GDM1 (cell line): ENCODE measurements at places on chromosomes 5 and 9.

- no peak for DNase-seq
Measured at GRCh38 chr9:35845824-35846771, 17.1 kb downstream of the TMEM8B start.

- DNase-seq = peak; percentile 25
Measured at GRCh38 chr9:650362-650761, 191.1 kb upstream of the DMRT1 start.

DNA sequence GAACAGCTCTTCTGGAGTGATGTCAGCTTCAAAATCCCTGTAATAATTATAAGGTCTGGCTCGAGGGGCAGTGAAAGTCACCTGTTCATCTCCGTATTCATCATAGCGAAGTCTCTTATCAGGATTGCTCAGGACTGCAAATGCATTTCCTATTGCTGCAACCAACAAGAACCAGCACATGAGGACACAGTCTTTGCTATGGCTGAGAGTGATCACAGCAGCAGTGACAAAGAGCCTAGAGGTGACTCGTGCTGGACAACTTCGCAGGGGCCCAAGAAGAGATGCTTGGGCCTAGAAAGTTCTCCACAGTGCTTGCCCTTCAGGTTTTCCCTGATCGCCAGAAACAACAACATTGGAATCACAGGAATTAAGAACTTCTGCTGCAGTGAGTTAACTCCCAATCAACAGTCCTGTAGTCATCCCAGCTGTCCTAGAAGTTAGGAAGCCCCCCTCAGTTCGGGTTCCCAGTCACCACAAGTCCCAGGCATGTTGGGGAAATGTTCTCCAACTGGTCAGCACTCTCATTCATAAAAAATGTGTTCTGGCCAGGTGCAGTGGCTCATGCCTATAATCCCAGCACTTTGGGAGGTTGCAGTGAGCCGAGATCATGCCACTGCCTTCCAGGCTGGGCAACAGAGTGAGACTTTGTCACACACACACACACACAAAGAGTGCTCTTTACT lies 13.0 kb downstream of the DNAJC18 start:
- DNase-seq = no peak

DNA sequence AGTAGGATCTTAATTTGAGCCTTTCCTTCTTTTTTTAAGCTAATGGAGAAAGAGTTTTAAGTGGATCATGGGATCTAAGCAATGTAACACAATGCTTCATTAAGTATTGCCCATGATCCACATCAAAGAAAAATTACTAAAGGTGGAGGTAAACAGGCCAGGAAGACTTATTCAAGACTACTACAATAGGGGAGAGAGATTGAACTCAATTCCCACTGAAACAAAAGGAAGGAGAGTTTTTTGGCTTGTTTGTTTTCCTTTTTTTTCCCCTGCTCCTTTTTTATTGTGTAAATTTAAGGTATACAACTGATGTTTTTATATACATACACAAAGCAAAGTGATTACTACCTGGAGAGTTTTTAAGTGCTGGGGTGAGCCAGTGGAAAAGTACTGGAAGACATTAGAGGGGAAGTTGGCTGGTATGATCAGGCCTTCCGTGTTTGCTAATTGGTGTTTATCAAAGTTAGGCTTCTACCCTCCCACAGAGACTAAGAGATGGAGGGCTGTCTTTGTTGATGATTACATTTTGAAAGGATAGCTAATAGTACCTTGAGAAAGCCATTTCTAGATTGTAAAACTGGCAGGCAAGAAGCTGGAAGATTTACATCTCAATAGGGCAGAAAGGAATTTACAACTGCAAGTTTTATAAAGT lies 262.7 kb downstream of the CHSY3 start:
- no peak for DNase-seq

GRCh38 chr9:131307974-131308373 lies 18.5 kb downstream of the PLPP7 start:
- DNase-seq = no peak

GRCh38 chr5:125530833-125531615 lies 784.6 kb upstream of the ZNF608 start:
- no peak for DNase-seq

DNA sequence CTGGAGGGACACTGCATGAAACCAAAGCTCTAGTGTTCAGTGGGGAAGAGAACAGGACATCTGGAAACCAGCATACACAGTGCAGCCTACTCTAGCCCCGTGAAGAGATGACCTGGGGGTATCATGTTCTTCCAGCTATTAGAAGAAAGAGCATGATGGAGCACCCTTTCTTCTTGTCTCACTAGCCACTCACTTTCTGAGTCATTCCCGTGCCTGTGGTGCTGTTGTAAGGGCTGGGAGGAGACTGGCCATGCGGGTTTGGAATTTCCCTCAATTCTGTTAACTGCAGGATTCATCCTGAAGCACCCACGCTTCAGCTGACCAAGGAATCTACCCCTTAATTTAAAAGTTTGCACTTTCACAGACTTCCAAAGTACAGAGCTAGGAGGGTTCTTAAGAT lies 137.0 kb downstream of the COL23A1 start:
- DNase-seq = no peak

GRCh38 chr5:8598996-8599395 lies 730.0 kb downstream of the MTRR start:
- no peak for DNase-seq

GRCh38 chr5:32646061-32646969 lies 61.0 kb downstream of the SUB1 start:
- DNase-seq = no peak

- DNase-seq = no peak
Measured at GRCh38 chr5:647727-648126, 35.6 kb downstream of the CEP72 start.

DNA sequence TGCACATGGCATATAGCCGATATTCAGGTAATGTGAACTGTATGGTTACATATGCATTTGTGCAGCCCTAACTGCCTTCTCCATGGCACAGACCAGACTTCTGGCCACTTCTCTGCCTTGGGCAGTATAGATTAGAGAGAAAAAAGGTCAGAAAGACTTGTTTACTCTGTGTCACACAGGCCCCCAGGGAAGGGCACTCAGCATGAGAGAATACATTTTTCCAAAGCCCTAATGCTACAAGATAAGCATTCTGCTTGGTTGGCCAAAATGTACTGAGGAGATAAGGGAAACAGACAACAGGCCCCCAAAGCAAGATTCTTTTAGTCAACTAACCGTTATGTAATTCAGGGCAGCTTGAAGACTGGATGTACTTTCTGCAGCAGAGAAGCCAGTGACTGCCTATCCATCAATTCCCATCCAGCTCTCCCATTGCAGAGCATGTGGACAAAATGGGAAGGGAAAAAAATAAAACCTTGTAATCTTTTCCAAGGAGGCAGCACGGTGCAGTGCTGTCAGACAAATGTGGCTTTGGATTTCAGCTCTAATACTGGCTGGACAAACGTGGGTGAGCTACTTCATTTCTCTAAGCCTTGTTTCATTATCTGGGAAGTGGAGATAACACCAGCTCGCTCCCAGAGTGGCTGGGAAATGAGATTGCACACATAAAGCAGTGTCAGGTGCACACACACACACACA lies 205.9 kb downstream of the NSG2 start:
- DNase-seq = no peak

DNA sequence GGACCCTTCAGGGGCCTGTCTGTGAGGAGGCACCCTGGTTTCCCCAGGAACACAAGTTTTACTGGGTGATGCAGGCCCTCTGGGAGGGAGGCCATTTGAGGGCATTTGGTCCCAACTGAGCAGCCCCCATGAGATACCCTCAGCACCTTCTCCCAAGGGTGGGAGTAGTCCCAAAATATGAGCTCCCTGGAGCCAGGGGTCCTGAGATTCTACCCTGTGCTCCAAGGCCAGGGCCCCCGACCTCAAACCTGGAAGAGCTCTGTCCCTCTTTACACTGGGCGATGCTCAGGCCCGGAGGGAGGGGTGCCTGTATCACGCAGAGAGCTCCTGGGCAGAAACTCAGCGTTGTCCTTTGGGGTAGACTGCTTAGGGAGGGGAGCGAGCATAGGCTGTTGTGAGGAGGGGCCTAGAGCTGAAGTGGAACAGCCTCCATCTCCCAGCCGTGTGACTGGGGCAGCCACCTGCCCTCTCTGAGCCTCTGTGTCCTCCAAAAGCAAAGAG lies 64.0 kb upstream of the SYNPO start:
- DNase-seq = no peak

DNA sequence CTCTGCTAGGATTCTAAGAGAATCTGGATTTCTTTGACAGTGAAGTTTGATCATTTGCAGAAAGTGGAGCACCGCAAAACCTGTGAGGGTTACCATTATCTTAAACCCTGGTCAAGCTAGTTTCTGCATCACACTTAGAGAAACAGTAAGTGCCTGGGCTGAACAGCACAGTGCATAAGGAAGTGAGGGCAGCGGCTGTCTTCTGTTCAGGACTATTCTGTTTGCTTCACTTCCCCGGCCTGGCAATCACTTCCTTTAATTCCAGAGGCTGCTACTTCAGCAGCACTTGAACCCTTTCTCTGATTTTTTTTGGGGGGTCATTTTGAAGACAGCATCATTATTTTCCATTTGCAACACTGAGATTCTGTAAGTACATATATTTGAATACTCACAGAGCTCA lies 32.0 kb downstream of the SEMA6A start:
- DNase-seq = no peak

- DNase-seq = peak; percentile 34
Measured at GRCh38 chr9:76667521-76667957, 96.7 kb upstream of the PCA3 start.

DNA sequence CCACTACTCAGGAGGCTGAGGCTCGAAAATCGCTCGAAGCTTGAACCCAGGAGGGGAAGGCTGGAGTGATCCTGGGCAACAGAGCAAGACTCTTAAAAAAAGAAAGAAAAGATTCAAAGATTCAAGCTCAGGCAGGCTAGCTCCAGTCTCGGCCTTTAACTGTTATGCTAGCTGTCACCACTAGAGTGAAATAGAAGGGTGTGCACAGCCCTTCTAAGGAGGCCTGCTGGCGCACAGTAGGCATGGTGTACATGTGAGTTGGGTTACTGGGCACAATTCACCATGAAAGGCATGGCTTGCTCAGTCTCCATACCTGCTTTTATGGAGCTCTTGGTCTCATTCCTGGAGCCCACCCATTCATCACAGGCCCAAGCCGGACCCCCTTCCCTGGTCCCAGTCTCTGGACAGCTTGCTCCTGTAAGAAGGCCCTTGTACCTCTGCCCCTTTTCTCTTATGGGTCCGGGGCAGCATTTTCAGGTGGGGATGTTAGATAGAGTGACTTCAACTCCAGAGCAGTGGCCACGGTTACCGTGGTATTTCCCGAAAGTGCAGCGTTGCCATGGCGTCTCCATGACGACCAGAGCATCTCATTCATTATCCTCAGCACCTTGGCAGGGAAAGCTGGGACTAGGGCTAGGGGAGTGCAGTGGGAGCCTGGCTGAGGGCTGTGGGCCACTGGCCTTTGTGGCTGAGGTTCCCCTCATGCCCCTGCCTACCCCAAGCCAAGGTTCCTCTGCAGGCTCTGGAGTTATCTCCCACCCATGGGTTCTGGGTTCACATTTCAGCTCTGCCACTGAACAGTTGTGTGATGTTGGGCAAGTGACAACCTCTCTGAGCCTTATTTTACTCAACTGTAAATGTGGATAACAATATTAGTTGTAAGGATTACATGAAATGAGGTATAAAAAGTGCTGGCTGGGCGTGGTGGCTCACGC lies 5.7 kb downstream of the NDST1 start:
- DNase-seq = no peak

GRCh38 chr5:122463221-122463620 lies 151.2 kb downstream of the SNCAIP start:
- DNase-seq = no peak

- no peak for DNase-seq
Measured at GRCh38 chr5:1517838-1518237, 5.9 kb downstream of the LPCAT1 start.

- DNase-seq = no peak
Measured at GRCh38 chr9:33042473-33042872, 17.4 kb downstream of the DNAJA1 start.

GRCh38 chr5:178234750-178235587 lies 2.4 kb upstream of the PHYKPL start:
- DNase-seq = peak; percentile 76

DNA sequence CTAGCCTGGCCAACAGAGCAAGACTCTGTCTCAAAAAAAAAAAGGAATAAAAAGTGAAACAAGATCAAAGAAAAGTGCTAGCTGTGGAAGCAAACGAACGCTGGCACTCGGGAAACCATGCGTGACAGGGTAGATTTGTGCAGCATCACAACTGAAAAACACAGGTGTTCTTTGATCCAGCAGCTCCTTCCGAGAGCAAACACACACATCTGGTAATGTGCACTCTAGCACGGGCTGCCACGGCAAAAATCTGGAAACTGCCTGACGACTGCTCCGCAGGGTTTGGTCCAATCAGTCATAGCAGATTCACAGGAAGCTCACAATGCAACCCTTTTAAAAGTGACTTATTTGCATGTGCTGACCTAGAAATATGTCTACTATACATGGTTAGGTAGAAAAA lies 80.0 kb downstream of the SYK start:
- no peak for DNase-seq

DNA sequence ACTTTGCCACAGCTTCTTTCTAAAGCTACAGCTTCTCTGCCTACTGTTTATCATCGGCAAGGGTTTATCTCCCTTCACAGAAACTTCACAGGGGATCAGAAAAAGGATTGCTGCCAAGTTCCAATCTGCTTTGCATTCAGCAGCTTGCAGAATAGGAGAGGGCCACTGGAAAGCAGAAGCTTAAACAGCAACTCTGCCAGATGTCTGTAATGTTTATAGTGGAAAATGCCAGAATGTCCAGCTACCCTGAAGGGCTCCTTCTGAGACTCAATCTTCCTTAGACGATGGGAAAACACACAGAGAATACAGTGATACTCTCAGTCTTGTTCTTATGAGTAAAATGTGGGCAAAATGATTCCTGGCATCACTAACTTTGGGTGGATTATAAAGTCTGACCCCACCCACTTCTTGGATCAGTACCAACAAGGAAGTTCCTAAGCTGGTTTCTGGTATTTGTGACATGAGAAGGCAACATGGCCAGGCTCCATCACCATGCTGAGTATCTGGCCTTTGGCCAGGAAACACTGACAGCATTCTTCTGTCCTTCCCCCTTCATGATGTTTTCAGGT lies 19.0 kb downstream of the STOM start:
- no peak for DNase-seq

DNA sequence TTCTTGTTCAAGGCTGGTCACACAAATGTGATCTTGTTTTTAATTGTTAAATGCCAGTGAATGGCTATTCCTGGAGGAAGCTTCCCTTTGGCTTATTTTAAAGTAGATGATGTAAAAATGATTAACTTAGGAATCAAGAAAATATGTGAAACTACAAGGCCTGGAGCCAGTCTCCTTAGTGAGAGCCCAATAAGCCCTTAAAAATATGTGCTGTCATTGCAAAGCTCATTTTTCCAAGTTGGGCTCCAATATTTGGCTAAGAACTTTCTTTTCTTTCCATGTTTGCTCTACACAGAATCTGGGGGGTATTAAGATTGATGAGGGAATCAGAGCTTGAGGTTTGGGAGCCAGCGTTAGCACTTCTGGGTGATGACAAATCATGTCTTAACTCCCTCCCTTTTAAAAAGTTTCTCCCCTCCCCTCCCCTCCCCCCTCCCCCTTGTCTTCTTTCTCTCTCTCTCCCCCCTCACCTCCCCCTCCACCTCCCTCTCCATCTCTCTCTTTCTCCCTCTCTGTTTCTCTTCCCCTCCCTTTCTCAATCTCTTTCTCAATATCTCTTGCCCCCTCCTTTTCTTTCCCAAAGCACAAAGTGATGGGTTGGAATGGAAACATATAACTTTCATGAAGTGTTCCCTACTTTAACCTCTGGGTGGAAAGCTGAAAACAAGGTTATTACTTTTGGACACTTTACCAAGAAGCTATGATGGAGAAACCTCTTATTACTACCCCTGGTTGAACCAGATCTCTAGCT lies 86.0 kb downstream of the FBXL7 start:
- DNase-seq = no peak
